ENCODE measurements at places on chromosomes 4 and X.

GRCh38 chr4:112377171-112377570, 80.0 kb downstream of the ALPK1 start:
- DNase-seq: peak; percentile 14

DNA sequence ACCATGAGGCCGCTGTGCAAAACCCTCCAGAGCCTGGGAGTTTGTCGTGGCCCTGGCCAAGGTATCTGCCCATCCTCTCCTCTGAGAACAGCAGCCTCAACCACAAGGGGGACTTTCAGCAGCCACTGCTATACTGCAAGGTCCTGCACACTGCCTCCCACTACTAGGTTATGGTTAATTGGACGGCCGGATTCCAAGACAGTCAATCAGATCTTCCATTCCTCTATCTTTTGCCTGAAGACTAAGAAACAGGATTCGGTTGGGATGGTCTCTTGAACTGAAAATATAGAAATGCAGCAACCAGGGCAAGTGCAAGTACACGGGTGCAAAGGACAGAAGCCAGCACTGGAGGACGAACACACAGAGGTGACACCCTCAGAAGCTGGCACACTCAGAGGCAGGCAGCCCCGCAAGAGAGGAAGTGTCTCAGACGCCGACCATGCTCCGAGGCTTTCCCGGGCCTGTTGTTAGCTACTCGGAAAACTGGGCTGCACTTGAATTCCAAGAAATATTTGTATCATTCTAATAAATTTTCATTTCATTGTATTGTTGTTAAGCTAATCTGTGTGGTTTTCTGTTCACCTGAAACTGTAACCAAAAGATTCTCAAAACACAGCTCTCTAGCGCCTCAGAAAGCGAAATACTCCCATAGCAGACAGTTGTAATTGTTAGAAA, 63.3 kb downstream of the AFAP1 start:
- DNase-seq: no peak

GRCh38 chr4:21885770-21886169, 62.8 kb downstream of the KCNIP4 start:
- no peak for DNase-seq

DNA sequence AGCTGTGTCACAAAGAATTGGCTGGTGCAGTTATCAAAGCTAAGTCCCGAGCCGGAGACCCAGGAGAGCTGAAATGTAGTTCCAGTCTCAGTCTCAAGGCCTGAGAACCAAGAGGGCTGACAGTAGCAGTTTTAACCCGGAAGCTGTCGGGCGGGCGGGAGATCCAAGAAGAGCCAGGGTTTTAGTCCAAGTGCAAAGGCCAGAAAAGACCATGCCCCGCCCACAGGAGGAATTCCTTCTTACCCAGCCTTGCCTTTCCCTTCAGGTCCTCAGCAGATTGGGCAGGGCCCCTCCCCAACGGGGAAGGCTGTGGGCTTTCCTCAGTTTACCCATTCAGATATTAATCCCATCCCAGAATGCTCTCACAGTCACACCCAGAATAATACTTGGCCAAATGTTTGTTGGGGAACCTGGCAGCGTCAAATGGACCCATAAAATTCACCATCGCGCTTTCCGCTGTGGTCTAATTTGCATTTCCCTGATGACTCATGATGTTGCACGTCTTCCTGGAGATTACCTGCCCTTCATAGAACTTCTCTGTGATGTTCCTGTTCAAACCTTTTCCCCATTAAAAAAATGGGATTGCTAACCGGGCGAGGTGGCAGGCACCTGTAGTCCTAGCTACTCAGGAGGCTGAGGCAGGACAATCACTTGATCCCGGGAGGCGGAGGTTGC, 16.2 kb downstream of the MAEA start:
- DNase-seq: no peak

- no peak for DNase-seq
Measured at GRCh38 chr4:73740353-73740778, at the start of gene CXCL8. TSS of gene CXCL8 (plus strand) at chr4:73740569. CDS start at chr4:73740659, 90 bp downstream.

DNA sequence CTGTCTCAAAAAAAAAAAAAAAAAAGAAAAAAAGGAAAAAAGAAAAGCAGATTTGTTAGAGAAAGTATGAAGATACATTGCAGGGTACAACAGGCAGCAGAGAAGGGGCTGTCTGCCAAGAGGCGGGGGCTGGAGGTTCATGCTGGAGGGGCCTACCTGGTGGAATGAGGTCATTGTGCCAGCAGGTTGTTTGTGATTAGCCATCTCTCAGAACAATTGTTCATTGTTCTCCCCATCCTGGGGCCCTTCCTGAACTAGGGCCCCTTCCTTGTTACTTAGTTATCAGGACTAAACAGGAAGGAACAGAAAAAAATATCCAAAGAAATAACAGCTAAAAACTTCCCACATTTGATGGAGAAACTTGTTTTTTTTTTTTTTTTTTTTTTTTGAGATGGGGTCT, 14.0 kb upstream of the GPKOW start:
- DNase-seq: no peak

- DNase-seq: no peak
Measured at GRCh38 chr4:40214038-40214437, 17.2 kb downstream of the RHOH start.

DNA sequence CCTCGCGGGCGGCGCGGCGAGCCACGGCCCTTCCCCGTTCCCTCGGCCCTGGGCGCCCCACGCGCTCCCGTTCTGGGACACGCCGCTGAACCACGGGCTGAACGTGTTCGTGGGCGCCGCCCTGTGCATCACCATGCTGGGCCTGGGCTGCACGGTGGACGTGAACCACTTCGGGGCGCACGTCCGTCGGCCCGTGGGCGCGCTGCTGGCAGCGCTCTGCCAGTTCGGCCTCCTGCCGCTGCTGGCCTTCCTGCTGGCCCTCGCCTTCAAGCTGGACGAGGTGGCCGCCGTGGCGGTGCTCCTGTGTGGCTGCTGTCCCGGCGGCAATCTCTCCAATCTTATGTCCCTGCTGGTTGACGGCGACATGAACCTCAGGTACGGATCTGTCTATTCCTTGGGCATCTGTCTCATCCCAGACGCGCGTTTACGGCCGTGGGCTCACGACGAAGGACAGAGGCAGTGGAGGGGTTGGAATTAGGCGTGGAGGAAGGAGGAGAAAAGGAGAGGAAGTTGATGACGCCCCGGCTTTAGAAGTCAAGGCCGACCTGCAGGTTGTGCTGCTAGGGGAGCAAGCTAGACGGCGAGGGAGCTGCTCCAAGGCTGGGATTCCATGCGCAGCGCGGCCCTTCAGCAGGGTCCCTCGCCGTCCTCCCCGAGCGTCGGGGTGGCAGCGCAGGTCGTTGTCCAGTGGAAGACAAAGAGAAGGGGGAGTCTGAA, 792 bp downstream of the SLC10A4 start:
- no peak for DNase-seq

DNA sequence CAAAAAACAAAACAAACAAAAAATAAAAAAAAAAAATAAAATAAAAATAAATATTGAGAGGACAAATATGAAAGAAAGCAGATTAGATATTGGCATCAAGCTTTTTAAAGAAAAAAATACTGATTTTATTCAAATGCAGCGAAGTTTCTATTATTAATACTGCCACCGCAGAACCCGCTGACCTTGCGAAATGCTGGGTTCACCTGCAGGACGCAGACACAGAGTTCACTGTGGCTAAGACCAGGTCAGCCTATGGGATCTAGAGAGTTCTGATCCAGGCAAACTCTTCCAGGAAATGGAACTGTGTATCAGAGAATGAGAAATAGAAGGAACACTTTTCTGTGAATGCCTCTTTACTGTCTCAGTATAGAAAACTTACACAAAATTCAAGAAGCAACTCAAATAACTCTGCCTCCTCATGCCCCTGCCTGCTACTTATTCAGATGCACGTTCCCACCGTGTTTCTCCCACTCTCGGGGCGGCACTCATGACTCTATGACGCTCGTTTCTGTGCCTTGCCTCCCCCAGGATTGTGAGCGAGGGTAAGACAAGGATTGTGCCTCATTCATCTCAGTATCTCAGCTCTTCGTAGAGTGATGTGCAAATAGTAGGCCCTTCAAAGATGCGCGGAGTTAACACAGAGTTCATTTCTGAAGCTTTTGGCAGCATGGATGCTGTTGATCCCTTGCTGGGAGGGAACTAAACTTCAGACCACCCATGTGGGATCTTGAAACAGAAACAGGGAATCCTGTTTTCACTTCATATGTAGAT, 44.1 kb upstream of the TLR3 start:
- no peak for DNase-seq

DNA sequence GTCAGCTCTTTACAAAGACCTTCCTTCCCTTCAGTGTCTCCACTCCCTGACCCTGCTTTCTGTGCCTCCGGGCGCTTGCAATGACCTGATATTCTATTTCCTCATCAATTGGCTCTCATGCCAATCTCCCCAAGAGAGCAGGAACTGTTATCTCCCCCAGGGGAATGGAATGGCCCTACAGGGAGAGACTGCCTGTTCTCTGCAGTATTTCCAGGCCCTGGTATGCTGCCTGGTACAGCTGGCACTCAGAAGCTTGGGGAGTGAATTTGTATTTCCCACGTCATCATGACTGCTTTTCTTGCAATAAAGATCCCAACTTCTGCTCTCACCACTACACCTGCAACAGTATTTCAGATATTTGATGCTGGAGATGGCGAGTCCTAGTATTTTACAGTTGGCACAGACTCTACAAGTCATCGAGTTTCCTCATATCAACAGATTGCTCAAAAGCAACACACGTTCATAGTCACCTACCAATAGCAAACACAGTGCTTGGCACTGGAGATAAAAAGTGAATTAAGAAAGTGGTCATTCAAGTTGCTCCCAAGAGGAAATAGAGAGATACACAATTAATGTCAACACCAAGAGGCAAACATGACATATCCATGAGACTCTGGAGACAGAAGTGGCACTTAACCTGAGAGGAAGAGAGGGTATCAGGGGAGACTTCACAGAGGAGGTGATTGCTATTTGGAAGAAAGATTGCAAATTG, 90.5 kb upstream of the EGFL6 start:
- DNase-seq: no peak

GRCh38 chr4:26061248-26061986, 147.4 kb downstream of the SMIM20 start:
- DNase-seq: no peak

- no peak for DNase-seq
Measured at GRCh38 chr4:140281828-140282552, 91.5 kb upstream of the SCOC start.

DNA sequence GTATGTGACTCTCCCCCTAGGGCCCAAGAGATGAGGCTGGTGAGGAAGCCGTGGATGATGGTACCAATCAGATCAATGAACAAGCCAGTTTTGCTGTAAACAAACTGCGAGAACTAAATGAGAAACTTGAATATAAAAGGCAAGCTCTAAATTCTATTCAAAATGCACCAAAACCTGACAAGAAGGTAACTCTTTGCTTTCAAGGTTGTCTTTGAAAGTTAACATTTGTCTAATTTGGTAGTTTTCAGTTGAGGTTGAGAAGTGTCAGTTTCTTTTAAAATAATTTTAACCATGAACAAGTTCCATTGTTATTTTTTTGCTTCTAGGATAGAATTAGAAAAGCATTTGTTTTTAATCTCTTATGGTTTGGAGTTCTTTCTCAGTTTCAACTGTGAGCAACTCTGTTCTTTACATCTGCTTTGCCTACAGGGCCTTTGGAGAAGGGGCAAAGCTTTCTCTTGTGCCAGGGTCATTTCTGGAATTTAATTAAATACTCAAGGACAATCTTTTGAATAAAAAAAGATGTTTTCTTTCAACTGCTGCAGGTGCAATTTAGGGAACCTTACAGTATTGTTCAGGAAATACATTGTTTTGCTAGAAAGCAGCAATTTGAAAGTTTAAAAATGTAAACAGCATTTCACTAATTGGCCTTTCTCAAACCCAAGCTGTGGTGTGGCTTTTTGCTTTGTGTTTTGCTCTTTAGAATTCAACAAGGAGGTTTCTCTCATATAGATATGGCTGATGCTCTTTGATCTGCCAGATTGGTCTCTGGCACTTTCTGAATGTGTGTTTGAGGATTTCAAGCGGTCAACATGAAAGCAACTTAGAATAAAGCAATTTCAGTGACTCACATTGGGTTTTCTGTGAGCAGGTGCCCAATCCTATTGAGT, 62.9 kb downstream of the LRP2BP start:
- no peak for DNase-seq

- DNase-seq: no peak
Measured at GRCh38 chr4:120081726-120082125, 15.1 kb upstream of the MAD2L1 start.

DNA sequence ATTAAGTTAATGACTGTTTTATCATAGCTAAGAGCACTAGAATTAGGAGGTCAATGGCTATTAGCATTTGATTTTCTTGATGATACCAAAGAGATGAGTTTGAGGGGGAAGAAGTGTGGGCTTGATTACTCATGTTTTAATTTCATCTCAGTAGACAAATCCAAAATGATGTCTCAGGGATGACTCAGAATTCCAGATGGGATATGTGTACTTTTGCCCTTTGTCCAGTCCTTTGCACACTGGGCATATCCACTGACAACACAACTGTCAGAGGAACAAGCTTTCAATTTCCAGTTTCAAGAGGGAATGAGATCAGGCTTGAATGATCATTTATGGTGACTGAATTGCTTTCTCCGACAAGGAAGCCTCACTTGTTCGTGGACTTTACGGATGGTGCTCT, 325.3 kb upstream of the FTHL17 start:
- DNase-seq: no peak

DNA sequence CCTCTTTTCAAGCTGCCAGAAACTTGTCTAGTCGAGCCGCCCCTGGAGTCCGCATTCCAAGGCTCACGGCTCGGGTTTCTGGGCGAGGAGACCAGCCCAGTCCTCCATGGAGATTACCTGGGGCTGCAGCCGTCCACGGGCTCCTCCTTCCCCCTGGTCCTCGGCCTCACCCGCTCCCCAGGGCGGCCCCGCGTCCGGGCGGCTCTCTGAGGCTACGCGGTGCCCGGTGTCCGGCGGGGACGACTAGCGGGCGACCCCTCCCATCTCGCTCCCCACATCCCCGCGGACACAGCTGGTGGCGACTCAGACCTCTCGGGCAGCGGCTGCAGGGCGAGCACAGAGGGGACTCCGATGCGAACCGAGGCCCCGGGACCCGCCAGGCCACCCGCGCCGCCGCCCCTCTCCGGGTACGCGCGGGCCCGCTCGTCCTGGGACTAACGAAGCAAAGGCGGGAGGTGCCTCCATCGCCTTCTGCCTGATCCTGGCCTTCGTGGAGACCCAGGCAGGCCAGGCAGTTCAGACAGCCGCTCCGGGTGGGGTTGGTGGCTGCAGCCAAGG, 159.4 kb downstream of the TRAM1L1 start:
- no peak for DNase-seq

DNA sequence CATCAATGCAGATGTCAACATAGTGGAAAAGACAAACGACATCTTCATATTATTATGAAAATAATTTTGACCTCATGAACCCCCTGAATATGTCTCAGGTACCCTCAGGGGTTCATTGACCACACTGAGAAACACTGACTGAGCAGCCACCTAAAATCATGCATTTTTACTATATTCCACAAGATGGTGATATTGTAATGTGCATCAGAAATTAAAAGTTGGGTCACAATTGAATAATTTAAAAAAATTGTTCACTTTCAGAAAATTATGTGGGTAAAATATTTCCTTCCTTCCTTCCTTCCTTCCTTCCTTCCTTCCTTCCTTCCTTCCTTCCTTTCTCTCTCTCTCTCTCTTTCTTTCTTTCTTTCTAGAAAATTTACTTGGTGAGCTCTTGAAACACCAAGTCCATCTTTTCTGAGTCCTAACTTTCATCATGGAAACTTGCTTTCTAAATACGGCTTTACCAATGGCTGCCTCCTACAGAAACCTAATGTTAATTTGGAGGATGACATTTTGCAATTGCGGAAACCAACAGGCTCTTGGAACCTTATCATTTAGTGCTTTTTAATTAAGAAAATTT, 103.6 kb downstream of the RTL3 start:
- peak; percentile 20 for DNase-seq

- no peak for DNase-seq
Measured at GRCh38 chr4:20761382-20761781, 61.1 kb downstream of the PACRGL start.

Measured in naive B cell (primary cell).